ENCODE measurements at places on chromosomes 6 and 20. TPM values are rescaled to one million over a fixed set of nuclear protein-coding genes. Genes with fewer than 3 reads are reported as not detected.

KCNQ2 gene
- not detected for total RNA-seq

ANKRD60 gene
- total RNA-seq, result not detected

RAB44 gene
- not detected for total RNA-seq

MTO1 gene
- 26.9 TPM for total RNA-seq

RSPO3 gene
- 5.8 TPM for total RNA-seq

IL17A gene
- total RNA-seq, result not detected

EYA4 gene
- total RNA-seq, result 0.61 TPM

DDR1 gene
- total RNA-seq, result 8.1 TPM

TULP4 gene
- total RNA-seq, result 82.5 TPM

GPSM3 gene
- 3.8 TPM for total RNA-seq

DNMT3B gene
- total RNA-seq, result 3.6 TPM

OR2H1 gene
- not detected for total RNA-seq

ATXN1 gene
- 13.0 TPM for total RNA-seq

KIF3B gene
- 23.6 TPM for total RNA-seq

TRIM31 gene
- total RNA-seq, result not detected

NRSN1 gene
- not detected for total RNA-seq

ANKRD66 gene
- not detected for total RNA-seq

PRR18 gene
- not detected for total RNA-seq

CRIP3 gene
- not detected for total RNA-seq

ARMC12 gene
- total RNA-seq, result not detected

CYP21A2 gene
- not detected for total RNA-seq

CDH4 gene
- total RNA-seq, result under 0.01 TPM

OCSTAMP gene
- total RNA-seq, result not detected

TCF21 gene
- total RNA-seq, result 0.15 TPM

SRSF12 gene
- not detected for total RNA-seq

ANKRD6 gene
- total RNA-seq, result 4.9 TPM

CD40 gene
- total RNA-seq, result 17.3 TPM

TP53TG5 gene
- not detected for total RNA-seq

OPRL1 gene
- total RNA-seq, result 0.61 TPM

POM121L2 gene
- total RNA-seq, result not detected

ECT2L gene
- not detected for total RNA-seq

TAGAP gene
- total RNA-seq, result not detected

TNF gene
- total RNA-seq, result under 0.01 TPM

MOXD1 gene
- total RNA-seq, result 0.61 TPM
